ENCODE measurements at places on chromosomes 12 and 14.
A peak's percentile ranks its signal among the peaks of the same experiment; 100 is the strongest.

DNA sequence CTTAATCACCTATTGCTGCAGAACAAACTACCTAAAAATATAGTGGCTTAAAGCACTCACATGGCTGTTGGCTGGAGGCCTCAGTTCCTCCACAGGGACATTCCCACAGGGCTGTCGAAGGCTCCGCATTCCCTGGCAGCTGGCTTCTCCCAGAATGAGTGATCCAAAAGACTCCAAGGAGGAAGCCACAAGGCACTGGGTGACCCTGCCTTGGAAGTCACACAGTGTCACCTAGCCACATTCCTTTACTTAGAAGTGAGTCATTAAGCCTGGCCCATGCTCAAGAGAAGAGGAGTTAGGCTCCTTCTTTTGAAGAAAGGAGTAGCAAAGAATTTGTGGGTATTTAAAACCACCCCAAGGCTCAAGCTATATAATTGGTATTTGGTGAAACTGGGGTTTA lies 63.9 kb upstream of the MAP1LC3B2 start:
- DNase-seq = peak; percentile 73

DNA sequence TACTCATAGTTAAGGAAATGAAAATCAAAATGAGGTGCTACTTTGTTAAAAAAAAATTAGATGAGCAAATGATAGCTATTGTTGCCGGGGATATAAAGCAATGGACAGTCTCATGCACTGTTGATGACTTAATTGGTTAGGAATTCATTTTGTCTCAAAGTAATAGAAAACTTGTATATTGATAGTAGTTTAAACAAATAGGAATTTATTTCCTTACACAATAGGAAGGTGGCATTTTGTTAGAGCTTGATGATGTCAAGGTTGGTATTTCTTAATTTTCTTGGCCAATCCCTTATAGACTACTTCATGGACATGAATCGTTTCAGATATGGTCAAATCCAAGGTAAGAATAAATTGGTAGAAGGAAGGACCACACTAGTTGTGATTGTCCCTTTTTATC lies 7.8 kb downstream of the PRPF39 start:
- DNase-seq = no peak

- no peak for DNase-seq
Measured at GRCh38 chr14:87630846-87631245, 362.1 kb downstream of the GALC start.

GRCh38 chr14:91008759-91009409 lies 51.6 kb downstream of the RPS6KA5 start:
- no peak for DNase-seq

- DNase-seq = no peak
Measured at GRCh38 chr14:94650806-94651805, 38.9 kb downstream of the SERPINA3 start.

GRCh38 chr12:131867471-131867870 lies 27.0 kb upstream of the ULK1 start:
- DNase-seq = no peak

- DNase-seq = no peak
Measured at GRCh38 chr14:78075555-78076277, 94.5 kb upstream of the NRXN3 start.

- no peak for DNase-seq
Measured at GRCh38 chr12:131872154-131873051, 22.0 kb upstream of the ULK1 start.

DNA sequence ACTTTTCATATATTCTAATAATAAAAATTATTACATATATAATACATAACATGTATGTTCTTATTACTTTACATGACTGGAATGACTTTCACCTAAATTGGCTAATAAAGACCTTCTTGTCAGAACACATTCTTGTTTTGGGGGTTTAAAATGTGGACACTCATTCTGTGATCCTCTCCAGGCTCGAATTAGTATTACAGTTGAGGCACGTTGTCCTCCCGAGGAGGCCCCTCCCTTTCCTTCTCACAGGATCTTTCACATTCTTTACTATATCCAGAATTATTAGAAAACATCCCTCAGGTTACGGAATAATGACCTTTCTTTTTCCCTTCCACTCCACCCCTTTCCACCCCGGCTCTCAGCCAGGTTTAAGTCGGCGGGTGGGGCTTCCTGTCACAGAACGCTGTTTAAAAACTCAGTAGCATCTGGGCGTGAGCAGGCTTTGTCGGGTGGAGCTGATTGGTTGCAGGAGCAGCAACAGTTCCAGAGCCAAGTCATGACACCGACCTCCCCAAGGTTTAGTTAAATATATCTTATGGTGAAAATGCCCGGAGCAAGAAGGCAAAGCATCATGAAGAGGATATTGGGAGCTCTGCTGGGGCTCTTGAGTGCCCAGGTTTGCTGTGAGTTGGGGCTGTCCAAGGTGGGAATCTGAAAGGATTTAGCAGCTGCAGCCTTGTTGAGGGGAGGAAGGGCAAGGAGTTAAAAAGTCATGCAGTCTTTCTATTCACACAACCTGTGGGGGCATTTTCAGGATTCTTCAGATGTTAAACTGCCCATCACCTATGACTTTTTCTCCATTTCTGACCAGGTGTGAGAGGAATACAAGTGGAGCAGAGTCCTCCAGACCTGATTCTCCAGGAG lies 396.7 kb upstream of the OR4E1 start:
- DNase-seq = no peak

GRCh38 chr12:109656743-109657142 lies 56.9 kb upstream of the FAM222A start:
- no peak for DNase-seq

- DNase-seq = no peak
Measured at GRCh38 chr14:22113401-22113800, 439.8 kb upstream of the OR4E1 start.

- no peak for DNase-seq
Measured at GRCh38 chr12:24688601-24689000, 260.3 kb downstream of the BCAT1 start.

DNA sequence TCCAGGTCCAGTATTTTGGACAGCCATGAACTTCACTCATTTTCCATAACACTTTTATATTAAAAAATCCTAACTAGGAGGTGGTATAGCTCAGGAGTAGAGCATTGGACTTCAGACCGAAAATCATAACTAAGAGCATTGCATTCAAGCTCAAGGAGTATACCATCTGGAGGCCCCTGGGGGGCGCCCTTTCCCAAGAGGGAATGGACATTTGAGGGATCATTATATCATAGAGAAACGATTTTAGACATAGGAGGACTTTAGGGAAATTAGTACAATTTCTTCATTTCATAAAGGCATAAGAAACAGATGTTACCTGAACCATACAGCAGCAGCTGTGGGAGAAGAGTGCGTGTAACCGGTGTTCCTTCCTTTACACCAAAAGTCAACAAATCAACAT lies 5.2 kb upstream of the ATG14 start:
- no peak for DNase-seq

GRCh38 chr12:46786774-46787173 lies 39.0 kb downstream of the SLC38A4 start:
- no peak for DNase-seq

DNA sequence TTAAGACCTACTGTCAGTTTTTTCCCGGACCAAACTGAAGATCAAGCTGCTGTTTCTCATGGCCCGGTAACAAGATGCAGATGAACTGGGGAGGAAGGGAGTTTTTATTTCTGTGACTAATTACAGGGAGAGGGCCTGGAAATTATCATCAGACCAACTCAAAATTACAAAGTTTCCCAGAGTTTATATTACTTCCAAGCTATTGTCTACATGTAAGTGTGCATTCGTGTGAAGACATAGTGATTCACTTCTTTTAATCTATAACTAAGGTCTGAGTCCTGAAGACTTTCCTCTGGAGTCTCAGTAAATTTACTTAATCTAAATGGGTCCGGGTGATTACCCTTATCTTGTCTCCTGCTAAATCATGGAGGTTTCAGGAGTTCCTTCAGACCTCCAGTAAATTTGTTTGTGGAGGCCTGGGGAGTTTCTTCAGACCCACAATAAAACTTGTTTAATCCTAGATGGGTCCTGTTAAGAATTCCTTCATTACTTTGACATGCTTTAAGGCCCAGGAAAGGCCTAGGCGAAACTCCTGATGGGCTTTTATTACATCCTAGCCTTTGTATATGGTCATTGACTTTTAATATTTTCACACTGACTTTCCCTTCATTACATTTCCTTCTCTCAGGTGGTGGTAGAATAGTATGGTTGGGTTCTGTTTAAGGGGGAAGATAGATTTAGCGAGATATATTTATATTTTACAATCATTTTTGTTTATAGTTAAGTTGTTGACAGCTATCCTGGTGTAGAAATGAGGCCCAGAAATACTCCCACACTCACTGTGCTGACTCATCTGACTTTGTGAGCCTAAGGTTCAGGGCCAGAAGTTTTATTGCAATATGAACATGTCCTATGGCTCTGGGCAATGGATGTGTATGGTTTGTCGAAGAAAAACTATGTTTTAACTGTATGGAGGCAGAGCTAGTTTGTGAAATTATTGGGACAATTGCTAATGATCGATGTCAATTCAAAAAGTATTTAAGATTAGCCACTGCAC lies 627.0 kb upstream of the FBXO33 start:
- no peak for DNase-seq

DNA sequence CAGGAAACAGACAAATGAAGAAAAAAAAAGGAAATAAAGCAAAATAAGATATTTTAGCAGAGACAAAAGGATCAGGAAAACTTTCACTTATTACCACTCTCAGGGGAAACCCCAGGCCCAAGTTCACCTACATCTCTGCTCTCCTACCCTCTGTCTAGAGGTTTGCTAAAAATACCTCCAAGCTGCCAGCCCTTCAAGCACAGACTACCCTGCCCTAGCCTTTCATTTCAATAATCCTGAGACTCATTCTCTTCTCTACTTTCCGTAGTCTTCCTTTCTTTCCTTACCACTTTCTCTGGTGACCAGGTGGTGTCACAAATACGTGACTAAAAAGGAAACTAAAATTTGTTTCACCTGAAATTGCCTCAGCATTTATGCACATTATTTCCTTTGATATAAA lies 33.8 kb downstream of the RPAP3 start:
- no peak for DNase-seq

DNA sequence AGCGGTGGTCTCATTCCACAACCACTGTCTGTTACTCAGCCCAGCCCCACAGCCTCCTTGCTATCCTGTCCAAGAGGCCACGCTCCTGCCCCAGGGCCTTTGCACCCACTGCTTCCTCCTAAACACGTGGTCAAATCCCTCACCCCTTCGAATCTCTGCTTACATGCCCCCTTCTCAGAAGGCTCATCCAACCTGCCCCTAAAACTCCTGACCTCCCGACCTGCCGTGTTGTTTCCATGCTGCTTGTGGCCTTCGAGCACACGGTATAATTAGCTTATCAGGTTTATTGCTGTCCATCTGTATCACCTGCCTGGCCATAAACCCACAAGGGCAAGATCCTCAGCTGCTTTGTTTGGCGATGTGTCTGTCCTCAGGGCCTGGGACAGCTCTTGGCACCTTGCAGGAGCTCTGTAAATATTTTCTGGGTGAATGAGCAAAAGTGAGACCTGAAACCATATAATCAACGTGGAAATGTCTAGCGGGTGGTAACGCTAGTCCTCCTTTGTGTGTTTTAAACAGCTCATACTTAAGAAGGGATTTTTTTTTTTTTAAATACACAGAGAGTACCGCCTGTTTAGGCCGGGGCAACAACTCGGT lies 36.0 kb downstream of the SCARB1 start:
- no peak for DNase-seq

All from aorta (tissue), 5 donors.